Hematopoietic multipotent progenitor cell (in vitro differentiated cells): ENCODE measurements at places on chromosomes 6 and 20.

- no peak for DNase-seq
Observed at GRCh38 chr20:4997222-4997621, 4.1 kb downstream of the SLC23A2 start.

- DNase-seq = no peak
Observed at GRCh38 chr20:17262786-17263185, 35.9 kb downstream of the PCSK2 start.

DNA sequence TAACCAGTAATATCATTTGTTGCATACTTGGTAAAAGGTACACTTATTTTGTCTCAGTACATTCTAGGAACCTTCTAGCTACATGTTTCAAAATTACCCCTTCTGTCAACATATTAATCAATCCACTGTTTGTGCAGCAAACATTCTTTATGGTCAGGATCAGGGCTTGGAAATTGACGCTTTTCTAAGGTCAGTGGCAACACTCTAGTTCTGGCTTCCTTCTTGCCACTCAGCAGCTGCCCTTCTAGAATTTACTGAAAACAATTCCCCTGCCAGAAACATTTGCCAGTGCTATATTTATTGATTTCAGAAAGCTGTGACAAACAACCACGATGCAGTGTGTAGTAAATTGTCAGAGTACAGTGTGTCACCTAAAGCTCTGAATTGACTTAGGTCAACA lies 84.7 kb upstream of the FBXL4 start:
- DNase-seq = no peak

DNA sequence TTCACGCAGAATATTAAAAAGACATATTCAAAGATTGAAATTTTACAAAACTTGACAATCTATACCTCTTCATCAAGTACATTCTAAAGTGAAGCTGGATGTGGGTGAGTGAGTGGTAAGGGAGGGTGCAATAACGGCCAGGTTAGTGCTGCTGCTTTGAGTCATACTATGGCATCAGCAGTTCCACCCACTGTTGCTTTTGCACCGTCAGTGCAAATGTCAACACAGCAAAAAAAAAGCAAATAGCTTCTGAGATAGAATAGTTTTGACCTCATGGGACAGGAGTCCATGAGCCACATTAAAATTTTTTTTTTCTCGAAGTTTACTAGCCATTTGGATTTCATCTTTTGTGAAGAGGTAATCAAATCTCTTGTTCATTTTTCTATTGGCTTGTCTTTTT lies 31.8 kb downstream of the PSMF1 start:
- DNase-seq = no peak

- DNase-seq = no peak
Observed at GRCh38 chr20:13638162-13638495, 603 bp downstream of the TASP1 start.

- no peak for DNase-seq
Observed at GRCh38 chr20:13111249-13111911, 102.6 kb downstream of the SPTLC3 start.

DNA sequence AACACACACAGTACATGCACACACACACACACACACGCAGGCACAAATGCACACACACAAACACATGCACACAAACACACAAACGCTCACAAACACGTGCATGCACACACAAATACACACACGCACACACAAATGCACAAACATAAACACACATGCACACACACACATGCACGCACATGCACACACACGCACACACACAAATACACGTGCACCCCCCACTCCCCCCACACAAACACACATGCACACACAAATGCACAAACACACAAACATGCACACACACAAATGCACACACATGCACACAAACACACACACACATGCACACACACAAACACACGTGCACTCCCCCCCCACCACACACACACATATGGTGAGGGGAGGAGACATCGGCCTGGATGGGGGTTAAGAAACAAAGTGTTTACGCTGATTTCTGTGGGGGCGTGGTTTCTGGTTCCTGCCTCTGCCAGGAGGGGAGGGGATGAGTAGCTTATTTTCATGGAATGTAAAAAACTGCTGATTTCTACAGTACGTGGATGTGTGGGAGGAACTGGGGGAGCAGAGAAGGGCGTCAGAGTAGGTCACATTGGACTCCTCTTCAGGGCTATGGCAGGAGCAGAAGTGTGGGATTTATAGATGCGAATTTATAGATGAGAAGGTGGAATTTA lies 607.2 kb downstream of the QKI start:
- DNase-seq = no peak

DNA sequence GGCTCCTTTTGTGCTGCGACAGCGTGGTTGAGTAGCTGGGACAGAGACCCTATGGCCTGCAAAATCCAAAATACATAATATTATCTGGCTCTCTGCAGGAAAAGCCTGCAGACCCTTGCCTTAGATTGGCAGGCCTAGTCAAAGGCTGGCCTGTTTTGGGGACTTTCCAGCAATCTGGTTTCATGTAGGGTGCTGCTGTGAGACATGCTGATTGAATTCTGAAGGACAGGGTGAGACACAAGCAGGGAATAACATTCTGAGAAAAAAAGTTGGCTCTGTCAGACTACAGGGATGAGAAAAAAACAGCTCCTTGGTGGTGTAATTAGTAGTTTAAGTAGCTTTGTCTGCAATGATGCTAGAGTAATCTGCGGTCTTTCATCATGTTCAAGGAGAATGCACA lies 402.7 kb upstream of the AGPAT4 start:
- DNase-seq = no peak
